ENCODE measurements at places on chromosomes 4 and X.

GRCh38 chrX:39896951-39897740 lies 200.6 kb downstream of the BCOR start:
- peak; percentile 41 for DNase-seq

DNA sequence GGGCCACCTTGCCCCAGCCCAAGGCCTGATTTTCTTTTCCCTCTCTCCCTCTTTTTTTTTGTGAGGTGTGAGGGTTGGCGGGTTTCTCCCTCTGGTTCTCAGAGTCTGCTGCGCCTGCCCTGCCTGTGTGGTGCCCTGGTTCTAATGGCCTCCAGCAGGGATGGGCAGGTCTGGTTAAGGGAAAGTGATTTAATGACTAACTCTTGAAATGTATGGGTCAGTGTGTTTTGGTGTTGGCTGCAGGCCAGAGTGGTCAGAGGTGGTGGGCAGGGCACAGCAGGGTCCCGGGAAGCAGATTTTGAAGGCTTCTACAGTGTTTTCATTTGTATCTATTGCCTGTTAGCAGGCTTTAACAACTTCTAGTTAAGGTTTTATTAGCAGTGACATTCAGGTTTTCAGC lies 39.0 kb downstream of the JADE1 start:
- DNase-seq = no peak

GRCh38 chr4:25890571-25891485 lies 23.2 kb upstream of the SMIM20 start:
- DNase-seq = no peak

GRCh38 chr4:17096692-17097091 lies 198.2 kb upstream of the LDB2 start:
- DNase-seq = no peak

- DNase-seq = no peak
These were observed 12.9 kb upstream of the BMP2K start for GRCh38 chr4:78763251-78763650.

DNA sequence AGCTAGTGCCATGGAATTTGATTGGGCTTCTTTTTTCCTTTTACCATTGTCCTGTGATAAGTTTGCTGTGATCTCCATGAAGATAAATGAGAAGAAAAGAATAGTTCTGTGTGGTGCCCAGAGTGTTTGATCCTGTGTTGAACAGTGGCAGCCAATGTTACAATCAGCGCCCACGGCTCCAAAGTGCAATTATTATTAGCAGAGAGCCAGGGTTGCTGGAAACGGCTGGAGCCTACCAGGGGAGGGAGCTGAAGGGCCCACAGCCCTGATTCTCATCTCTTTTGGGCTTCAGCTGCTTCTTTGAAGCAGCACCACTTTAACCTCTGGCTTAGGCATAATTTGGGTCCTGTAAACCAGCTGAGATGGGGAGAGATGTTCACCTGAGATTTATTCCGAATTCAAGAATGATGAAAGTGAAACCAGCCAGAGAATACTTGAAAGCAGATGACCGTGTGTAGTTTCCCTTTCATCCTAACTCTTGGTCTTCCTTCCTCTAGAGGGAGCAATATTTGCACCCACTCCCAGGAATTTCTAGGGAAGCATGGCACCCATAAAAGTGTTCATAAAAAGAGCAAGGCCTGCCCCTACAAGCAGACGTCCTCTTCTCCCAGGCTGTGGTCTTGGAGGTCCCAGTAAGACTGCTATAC lies 298.3 kb downstream of the EVC2 start:
- no peak for DNase-seq

- DNase-seq = no peak
These were observed 301.1 kb downstream of the FRMPD4 start for GRCh38 chrX:12439416-12439815.
